Fibroblast of skin of left biceps (primary cell): ENCODE measurements at places on chromosomes 12 and 14.

GRCh38 chr14:79598339-79598738 is 613.0 kb downstream of the DIO2 start:
- DNase-seq = no peak

DNA sequence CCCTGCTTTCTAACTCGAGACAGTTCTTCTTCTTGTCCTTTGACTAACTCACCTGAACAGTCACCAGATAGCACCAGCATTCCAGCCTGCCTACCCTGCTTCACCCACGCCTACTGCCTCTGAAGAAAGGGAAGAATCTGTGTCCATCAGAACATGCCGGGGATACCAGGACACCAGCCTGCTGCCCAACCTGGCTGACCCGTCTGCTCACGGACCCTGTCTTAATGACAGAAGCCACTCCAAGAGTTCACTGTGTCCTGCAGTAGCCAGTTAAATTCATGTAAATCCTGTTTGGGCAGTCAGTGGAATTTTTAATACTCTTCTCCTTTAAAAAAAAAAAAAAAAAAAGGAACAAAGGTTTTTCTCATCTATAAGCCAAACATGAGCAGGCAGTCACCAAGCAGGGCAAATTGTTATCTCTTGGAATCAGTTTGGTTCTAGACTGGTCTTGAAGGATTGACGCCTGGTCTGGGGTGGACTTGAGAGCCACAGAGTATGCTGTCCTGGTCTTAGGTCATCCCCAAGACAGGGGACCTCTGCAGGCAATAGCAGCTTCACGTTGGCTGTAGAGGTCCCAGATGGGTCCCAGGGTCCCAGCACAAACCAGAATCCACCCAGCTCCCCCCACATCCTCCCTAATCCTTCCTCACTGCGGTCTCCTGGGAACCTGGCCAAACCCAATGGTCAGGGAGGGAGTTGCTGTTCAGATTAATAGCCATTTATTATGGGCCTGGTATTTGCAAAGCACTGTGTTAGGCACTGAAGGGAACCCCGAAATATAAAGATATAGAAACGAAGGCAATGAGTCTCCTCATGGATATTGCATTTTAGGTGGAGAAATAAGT is 181.1 kb upstream of the HIF1A start:
- DNase-seq = no peak

GRCh38 chr12:66552716-66553115 is 126.2 kb downstream of the GRIP1 start:
- no peak for DNase-seq

DNA sequence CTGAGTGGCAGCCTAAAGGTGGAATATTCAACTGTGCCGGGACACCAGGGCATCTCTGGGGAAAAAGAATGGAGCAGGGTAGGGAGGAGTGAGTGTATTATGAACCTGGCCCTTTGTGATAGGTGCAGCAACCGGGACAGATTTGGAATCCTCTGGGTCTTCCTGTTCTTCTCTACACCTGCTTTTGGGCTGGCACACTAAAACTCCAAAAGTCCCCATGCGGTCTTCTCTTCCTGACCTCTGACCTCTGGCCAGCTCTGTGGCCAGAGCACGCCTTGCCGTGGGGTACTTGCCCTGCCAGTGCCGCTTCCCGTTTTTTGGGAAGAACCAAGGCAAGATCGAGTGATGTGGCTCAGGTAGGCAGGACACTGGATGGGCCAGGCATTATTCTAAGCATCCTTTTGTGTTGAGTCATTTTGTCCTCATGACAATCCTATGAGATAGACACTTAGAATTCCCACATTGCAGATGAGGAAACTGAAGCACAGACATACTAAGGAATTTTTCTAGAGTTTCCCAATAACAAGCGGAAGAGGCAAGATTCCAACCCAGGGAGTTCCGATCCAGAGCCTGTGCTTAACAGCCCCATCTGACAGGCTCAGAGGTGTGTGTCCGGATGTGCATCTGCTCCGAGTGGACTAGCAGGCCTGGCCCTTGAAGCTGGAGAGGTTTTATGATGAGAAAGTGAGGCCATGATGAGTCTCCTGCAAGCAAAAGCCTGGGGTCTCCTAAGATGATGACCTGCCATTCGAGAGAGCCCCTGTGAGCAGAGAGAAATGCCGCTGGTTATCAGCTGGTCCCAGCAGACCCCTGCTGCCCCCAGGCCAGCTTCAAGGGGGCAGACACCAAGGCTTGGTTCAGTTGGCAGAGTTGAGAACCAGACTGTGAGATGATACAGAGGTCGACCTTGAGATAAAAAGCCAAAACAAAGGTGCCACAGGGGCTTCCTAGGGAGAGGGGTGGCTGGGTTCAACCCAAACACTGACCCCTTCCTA is 67.9 kb upstream of the ESRRB start:
- no peak for DNase-seq

- DNase-seq = no peak
Measured at GRCh38 chr14:102504328-102504999, 5.1 kb downstream of the ANKRD9 start.
